ENCODE measurements at places on chromosomes 4 and X.

GRCh38 chr4:184477201-184477999, 3.0 kb upstream of the IRF2 start:
- peak; percentile 49 for DNase-seq

DNA sequence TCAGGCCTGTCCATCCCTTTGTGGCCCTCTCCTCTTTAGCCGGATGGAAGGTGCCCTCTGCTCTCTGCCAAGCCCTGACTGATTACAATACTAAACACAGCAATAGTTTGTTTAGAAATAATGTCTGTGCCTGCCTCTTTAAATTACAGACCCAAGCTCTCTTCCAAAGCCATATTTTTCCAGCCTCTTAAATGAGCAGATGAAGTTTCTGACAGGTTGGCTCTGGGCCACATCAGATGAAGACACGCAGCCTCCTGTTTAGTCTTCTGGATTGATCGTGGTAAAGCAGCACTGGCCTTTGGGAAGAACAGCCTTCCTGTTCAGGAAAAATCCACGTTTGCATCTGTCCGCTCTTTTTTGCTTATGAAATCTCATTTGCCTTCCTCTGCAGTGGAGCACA, 133.6 kb downstream of the CPE start:
- no peak for DNase-seq

GRCh38 chrX:38102875-38103274, 96.5 kb downstream of the SYTL5 start:
- DNase-seq, result no peak

GRCh38 chr4:53899586-53900270, 164.7 kb downstream of the CHIC2 start:
- DNase-seq, result no peak

- peak; percentile 76 for DNase-seq
These were observed 388.4 kb upstream of the SPOCK3 start for GRCh38 chr4:167622481-167623240.

DNA sequence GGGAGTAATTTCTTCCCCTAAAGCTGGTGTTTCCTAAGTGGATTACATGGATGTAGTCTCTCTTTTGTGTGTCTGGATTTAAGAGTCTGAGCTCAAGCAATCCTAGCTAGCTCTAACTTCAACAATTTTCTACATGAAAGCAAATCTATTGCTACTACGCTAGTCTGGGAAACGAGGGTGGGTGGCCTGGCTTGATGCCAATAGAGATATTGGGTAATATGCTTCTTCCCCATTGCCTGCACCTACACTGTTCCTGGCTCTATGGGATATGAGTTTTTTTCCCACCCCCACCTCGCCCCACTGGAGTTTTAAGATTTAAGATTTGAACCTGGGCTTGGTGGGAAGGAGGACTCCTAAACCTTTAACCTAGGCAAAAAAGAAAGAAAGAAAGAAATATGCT, 158.8 kb downstream of the RBM46 start:
- DNase-seq, result peak; percentile 10

- DNase-seq, result no peak
These were observed 58.6 kb downstream of the DDX60L start for GRCh38 chr4:168421671-168422070.

GRCh38 chrX:97065973-97066372, 182.3 kb downstream of the RPA4 start:
- DNase-seq, result no peak

DNA sequence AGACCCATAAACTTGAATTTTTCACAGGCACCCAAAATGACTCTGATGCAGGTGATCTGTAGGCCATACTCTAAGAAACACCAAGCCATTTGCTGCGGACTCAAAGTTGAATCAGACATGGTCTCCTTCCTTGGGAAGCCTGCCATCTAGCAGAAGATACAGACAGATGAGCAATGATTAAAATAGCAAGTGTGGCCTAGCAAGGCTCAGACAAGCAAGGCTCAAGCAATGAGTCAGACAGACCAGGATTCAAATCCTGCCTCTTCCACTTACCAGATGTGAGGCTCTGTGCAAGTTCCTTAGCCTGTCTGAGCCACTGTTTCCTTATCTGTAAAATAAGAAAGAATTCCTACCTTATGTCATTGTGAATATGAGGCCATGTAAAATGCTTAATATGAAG, 2.3 kb downstream of the CCDC149 start:
- no peak for DNase-seq

- DNase-seq, result peak; percentile 94
These were observed at the start of gene SLC39A8 for GRCh38 chr4:102344954-102345794. Gene SLC39A8, minus strand, starts transcription at chr4:102345482. Its CDS starts 820 bp downstream, at chr4:102344662.

DNA sequence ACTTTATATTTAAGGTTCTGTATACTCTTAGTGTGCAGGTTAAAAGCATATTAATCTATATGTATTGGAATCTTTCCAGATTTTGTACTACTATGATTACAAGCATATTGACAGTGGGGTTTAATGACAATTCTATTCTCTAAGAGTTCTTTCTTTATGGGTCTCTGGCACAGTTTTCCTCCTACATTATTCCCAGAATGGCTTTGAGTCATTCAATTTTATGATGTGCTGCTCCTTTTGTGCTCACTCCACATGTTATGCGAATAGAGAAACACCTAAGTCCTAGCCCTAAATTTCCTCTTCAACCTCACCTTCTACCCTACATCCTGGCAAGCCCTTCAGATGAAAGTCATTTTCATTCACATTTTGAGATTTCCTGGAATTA, 209.9 kb upstream of the DIAPH2 start:
- DNase-seq, result no peak
